ENCODE measurements at places on chromosomes 11 and 22.

DNA sequence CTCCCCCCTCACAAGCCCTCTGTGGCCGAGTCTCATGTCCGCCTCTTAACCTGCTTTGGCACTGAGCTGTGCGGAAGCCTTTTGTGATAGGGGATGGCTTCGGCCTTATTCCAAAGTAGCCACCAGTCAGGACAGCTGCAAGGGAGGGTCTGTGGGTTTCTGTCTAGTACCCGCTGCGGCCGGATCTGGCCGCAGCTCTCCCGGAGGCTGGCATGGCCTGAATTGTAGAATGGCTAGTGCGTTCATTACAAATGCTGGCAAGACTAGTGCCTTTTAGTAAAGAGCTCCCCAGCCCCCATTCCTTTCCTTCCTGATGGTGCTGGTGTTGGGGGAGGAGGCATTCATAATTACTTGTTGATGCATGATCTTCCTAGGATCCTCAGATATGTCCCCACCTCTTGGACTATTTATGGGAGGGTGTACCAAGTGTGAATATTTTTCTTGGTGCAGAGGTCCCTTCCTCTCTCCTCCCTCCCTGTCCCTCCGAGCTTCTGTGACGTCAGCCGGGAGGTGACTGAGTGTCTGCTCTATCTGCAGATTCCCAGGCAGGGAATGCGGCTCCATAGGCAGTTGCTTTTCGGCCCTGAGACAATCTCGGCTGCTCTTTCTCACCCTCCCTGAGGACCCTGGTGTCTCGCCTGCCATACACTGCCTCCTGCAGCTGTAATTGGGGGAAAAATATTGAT, 108.7 kb upstream of the E2F8 start:
- no peak for DNase-seq

GRCh38 chr11:10673501-10674062, 20.0 kb downstream of the IRAG1 start:
- DNase-seq = no peak

DNA sequence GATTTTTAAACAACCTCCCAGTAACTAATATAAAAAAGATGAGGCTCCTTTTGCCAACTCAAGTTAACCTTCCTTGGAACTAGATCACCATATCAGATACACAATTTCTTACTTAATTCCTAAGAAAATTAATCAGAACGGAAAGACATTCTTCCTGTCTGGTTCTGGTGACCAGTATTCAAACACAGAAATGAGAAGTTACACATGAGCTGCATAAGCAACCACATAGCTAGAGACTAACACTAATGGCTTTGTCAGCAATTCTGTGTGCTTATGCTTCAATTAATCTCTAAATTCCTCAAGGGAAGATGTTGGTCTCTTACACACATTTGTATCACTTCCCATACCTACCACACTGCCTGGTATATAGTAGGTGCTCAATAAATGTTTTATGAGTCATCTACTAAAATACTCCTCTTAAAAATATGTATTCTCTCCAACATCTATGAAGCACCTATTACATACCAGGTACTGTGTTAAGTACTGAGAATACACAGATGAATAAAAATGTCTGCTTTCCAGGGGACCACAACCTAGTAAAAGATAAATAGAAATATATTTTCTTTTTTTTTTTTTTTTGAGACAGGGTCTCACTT, 54.5 kb downstream of the GAB2 start:
- no peak for DNase-seq

DNA sequence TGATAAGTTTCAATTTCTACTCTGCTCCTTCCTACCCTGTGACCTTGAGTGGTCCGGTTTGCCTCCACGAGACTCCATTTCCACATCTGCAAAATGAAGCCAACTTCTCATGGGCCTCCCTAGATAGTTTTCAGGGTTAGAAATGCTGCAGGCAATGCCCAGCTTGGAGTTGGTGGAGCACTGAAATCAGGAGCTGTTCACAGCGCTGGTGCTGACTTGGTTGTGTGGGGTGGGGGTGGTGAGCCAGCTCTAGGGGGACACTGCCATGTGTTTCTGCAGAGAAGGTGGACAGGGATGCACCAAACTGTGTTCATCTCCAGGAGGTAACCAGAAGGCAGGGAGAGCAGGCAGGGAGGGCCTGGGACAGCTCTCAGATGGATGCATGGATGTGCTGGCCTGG, 37.0 kb downstream of the SGSM1 start:
- DNase-seq = no peak

DNA sequence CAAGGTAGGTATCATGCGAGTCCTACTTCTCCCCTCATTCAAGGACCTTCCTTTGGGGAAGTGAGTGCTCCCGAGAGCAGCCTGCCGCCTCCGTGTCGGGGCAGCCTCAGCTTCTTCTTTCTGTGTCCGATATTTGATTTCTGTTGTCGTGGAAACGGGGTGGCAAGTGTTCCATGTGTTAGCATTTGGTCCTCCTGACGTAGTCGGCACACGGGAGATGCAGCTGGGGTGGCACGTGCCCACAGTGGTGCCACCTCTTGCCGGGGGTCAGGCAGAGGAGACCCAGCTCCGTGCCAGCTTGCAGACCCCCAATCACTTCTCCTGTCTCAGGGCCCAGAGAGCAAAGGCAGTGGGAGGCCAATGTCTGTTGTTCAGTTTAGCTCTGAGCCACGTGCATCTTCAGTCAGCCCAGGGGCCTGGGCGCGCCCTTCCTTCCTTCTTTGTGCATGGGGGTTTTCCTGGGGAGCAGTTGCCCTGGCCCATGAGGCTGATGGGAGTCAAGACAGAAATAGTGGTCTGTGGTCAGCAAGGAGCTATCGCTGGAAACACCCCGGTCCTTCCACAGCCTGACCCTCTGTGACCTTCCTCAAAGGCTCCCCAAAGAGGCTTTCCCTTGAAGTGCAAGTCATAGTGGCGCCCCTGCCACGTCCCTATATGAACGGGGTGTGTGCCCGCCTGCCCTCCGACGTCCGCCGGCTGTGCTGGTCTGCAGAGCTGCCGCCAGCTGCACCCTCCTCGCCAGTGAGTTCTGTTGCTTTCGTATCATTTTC, 44.5 kb downstream of the PARVB start:
- no peak for DNase-seq

DNA sequence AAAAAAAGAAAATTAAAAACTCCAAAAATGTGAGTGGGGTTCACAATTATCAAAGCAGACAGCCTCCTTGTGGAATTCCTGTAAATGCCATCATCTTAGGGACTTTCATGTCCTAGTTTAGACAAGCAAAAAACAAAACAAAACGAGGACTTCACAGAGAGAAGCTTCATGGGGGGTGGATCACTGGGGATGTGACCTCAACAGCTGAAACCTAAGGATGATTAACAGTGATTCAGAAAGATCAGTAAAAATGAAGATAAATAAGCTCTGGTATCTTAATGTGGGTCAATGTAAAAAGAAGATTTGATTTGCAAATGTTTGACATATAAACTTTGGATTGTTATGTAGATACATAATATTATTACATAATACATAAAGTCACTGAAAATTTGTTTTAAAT, 8.1 kb upstream of the OR10W1 start:
- no peak for DNase-seq

- no peak for DNase-seq
These were observed 328.8 kb upstream of the PITPNB start for GRCh38 chr22:28247667-28248363.

DNA sequence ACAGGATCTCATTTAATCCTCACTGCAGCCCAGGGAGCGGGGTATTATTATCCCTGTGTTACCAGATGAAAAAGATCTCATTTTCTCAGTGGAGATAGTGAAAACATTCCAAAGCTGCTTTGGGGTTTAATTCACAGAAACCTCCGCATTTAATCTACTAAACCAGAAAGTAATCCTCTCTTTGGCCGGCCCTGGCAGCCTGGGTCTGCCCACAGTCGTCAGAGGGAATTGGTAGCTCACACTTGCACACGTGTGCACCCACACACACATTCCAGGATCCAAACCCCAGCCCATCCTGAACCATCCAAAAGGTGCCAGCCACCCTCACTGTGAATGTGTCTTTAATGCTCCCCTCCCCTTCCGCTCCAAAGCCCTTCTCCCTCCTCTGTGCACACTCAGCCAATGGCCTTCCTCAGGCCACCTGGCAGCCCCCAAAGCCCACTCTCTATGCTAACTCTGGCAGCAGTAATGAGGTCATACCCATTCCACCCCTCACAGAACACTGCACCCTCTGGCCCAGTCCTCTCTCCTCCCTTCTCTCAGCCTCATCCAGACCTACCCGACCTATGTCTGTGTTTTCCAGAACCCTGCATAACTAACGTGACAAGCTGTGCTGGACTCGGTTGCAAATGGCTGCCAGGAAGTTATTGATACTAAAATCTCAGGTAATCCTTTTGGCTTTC, 466.2 kb downstream of the SOX6 start:
- DNase-seq = no peak

- DNase-seq = no peak
These were observed 52.4 kb upstream of the ARFGAP3 start for GRCh38 chr22:42909363-42910058.

All from stimulated activated CD4-positive, alpha-beta T cell treated with anti-CD3 and anti-CD28 coated beads, TNF-alpha, amount 100 ng/mL, for 1 hour (primary cell).